ENCODE measurements at places on chromosomes 11 and 22.

DNA sequence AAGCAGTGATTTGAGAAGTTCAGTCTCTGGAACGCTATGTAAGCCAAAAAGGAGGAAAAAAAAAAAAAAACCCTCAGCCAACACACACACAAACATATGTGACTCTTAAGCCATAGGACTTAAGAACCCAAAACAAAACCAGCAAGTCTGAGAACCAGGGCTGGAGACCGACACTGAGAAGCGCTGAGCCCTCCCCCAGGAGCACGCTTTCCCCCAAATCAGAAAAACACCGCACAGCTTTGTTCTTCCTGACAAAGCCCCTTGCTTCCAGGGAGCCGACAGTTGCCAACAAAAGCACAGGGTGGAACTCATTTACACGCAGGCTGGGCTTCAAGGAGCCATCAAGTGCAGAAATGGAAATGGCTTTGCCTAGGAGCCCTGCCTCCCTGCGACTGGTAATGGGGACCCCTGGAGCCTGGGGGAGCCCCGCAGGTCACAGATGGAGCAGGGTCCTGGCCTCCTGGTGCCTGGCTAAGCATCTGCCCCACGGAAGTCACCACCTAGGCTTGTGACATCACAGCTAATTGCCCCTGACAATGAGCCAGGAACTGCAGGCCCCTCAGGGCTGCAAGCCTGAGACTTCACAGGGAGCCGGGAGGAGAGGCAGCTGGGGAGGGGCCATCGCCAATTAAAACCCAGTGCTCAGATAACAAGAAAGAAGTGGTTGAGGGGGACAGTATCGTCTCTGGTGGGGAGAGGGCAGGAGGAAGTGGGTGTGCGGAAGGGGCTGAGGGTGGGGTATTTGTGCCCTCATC is 66.9 kb downstream of the NFAM1 start:
- no peak overlapping the region for H3K27ac ChIP-seq
- no peaks in the 10 kb centered on the region for H3K36me3 ChIP-seq
- H3K4me3 ChIP-seq, result no peak overlapping the region
- DNase-seq, result no peak

GRCh38 chr11:45658292-45658991 is 7.0 kb downstream of the CHST1 start:
- no peak overlapping the region for H3K4me3 ChIP-seq
- no peaks in the 10 kb centered on the region for H3K36me3 ChIP-seq
- H3K27me3 ChIP-seq, result no peaks in the 10 kb centered on the region
- H3K27ac ChIP-seq, result no peak overlapping the region

- DNase-seq, result no peak
- H3K27me3 ChIP-seq, result no peaks in the 10 kb centered on the region
- H3K4me3 ChIP-seq, result no peak overlapping the region
Measured at GRCh38 chr22:27998511-27999410, 79.7 kb upstream of the PITPNB start.

- no peaks in the 10 kb centered on the region for H3K27me3 ChIP-seq
- no peak for DNase-seq
- H3K27ac ChIP-seq, result no peak overlapping the region
- H3K4me3 ChIP-seq, result no peak overlapping the region
Measured at GRCh38 chr11:26702406-26702805, 19.5 kb downstream of the SLC5A12 start.

DNA sequence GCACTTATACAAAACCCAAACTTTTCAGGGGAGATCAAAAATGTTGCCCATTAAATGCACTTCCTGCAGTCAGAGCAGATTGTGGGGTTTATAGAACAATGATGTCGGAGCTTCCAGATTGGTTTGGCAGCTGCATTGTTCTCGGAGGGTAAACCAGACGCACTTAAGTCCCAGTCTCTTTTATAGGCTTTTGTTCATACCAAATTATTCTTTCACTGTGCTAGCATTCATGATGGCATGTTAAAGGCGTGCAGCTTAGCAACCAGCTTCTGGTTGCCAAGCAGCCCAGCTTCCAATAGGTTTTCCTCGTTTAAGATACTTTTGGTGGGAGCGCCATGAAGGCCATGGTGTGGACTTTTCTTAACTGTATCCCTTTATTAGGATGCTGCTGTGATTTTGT is 40.9 kb downstream of the ZC3H12C start:
- no peak overlapping the region for H3K27ac ChIP-seq
- no peak overlapping the region for H3K4me3 ChIP-seq

DNA sequence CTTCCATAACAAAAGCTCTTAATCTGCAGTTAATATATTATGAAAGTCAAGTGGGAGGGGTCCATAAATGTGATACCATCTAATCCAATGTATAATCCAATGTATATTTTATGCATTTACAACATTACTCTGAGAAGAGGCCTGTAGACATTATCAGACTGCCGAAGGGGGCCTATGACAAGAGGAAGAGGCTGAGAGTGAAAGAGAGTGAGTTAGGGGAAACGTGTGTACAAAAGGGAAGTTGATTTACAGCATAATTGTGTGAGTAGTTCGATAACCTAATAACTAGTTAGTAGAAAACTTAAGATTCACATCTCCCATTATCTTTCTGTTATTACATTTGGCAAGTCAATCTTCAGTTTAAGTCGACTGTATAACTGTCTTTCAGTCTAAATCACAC is 86.6 kb downstream of the DDX10 start:
- no peaks in the 10 kb centered on the region for H3K27me3 ChIP-seq
- H3K4me3 ChIP-seq, result no peak overlapping the region
- no peak overlapping the region for H3K27ac ChIP-seq
- H3K4me1 ChIP-seq, result no peaks in the 10 kb centered on the region
- DNase-seq, result no peak

GRCh38 chr11:94107363-94107762 is 21.3 kb upstream of the PANX1 start:
- H3K4me3 ChIP-seq, result no peak overlapping the region
- H3K27me3 ChIP-seq, result no peaks in the 10 kb centered on the region
- no peaks in the 10 kb centered on the region for H3K36me3 ChIP-seq

DNA sequence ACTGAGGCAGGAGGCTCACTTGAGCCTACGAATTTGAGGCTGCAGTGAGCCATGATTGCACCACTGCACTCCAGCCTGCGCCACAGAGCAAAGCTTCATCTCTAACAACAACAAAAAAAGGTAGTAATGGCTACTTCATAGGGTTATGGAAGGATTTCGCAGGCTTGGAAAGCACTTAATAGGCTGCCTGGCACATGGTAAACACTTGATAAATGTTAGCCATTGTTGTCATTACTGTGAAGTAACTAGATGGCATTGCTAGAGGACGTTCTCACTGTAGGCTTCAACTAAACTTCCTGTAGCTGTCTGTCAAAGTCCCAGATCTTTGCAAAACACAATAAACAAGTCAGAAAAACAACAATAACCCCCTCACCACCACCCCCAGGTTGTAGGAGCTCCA is 357.2 kb upstream of the NARS2 start:
- no peak overlapping the region for H3K27ac ChIP-seq
- H3K27me3 ChIP-seq, result peaks cover 33% of the 10 kb centered on the region
- peaks cover 7% of the 10 kb centered on the region for H3K4me1 ChIP-seq
- H3K36me3 ChIP-seq, result no peaks in the 10 kb centered on the region
- no peak for DNase-seq

DNA sequence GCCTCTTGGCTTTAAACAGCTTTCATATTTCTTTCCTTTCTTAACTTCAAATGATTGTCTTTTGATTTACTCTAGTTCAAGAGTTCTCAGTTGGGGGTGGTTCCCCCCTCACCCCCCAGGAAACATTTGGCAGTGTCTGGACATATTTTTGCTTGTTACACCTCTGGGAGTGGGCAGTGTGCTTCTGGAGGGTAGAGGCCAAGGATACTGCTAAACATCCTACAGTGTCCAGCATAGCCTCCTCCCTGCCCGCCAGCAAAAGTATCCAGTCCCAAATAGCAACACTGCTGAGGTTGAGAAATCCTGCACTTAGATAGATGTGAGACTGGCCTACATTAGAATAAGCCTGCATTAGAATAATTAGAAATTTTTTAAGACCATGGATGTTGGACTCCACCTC is 3.2 kb downstream of the PPP6R3 start:
- no peaks in the 10 kb centered on the region for H3K36me3 ChIP-seq
- H3K27ac ChIP-seq, result no peak overlapping the region
- DNase-seq, result no peak
- H3K4me1 ChIP-seq, result no peaks in the 10 kb centered on the region

All from iPS DF 6.9 (cell line).